ENCODE measurements at places on chromosomes 7 and 10.

- no peak for DNase-seq
These were observed 107.4 kb downstream of the DNAJB6 start for GRCh38 chr7:157444011-157444842.

- DNase-seq, result no peak
These were observed 181.9 kb upstream of the TCERG1L start for GRCh38 chr10:131493432-131493831.

DNA sequence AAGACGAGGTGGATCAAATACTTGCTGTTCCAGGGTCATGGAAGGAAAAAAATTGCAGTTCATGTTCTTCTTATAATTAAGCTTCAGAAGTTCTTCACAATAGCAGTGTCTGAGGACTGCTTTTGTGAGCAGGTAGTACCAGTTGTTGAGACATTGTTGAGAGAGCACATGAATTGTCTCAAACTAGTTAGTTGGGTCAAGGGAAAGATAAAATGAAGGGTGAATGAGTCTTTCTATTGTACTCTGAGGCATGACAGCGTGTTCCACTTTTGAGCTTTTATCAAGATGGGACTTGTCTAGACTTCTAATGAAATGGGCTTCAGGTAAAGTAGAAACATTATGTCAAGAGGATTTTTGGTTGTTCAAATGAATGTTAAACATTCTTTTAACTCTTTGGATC lies 26.0 kb downstream of the KAT6B start:
- DNase-seq, result no peak

DNA sequence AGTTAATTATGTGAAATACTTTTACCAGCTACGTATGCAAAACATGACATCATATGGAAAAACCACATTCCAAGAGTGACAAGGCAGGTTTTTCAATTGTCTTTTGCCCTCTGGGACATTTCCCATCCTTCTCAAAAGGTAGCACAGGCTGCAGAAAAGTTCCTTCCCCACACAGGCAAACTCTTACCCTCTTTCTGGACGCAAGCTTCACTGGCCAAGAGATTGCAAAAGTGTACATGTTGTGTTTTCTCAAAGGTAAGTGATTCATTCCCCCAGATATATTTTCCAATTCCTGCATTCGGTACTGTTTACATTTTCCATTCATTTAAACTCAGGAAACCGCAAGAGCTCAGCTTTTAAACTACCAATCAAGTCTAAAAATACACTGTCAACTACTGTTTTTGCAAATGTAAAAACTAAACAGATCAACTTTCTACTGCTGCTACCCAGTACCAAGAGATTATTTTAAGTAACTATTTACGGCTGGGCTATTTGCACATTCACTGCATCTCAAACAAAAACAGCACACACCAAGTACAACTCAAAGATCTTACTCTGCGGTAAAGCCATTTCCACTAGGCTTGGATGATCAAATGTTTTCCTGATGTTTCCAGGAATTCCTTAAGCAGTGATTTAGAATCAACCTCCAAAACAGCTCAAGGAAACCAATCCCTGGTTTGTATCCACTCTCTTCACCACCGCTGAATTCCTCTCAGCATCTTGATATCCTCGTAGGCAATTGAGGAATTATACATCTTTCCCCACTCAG lies 233.6 kb upstream of the CCDC6 start:
- no peak for DNase-seq

DNA sequence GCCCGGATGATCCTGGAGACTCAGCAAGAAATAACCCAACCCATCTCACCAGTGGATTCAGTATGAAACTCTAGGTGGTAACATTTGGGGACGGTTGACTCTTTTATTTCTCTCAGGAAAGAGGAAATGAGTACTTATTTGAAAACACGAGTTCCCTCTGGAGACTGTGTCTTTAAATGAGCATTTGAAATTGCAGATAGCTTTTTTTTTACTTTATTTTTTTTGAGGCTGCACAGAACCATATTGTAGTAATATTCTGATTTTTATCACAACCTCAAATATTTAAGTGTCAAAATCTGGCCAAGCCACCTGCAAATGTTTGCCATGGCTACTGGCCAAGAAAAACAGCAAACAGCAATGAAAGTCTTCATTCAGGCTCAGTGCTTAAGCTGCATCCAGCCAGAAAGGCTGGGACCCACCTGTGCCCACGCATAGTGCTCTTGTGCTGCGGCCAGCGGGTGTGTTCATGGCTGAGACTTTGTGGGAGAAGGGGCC lies 160.8 kb downstream of the CREB5 start:
- no peak for DNase-seq

All from central memory CD4-positive, alpha-beta T cell (primary cell).